ENCODE measurements at places on chromosomes 1 and 21. TPM values are rescaled to one million over a fixed set of nuclear protein-coding genes. Genes with fewer than 3 reads are reported as not detected.

DNA sequence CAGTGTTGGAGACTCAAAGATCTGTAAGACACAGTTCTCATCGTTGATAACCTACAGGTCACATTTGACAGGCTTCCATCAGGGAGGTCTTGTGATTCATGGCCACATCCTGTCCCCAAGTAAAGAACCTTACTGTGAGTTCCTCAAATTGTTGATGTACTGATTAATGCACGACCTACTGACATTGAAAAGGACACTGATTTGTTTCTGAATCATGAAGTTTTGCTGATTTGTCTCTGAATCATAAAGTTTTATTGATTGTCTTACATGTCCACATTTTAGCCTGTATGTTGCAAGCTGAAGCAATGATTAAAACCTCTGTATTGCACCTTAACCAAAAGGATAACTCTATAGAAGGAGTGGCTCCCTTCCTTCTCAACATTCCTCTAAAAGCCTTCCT lies 476.3 kb upstream of the RUNX1 start:
- ATAC-seq = peak; percentile 69

GRCh38 chr1:230749635-230750034 lies 2.4 kb downstream of the CAPN9 start:
- ATAC-seq = no peak

DNA sequence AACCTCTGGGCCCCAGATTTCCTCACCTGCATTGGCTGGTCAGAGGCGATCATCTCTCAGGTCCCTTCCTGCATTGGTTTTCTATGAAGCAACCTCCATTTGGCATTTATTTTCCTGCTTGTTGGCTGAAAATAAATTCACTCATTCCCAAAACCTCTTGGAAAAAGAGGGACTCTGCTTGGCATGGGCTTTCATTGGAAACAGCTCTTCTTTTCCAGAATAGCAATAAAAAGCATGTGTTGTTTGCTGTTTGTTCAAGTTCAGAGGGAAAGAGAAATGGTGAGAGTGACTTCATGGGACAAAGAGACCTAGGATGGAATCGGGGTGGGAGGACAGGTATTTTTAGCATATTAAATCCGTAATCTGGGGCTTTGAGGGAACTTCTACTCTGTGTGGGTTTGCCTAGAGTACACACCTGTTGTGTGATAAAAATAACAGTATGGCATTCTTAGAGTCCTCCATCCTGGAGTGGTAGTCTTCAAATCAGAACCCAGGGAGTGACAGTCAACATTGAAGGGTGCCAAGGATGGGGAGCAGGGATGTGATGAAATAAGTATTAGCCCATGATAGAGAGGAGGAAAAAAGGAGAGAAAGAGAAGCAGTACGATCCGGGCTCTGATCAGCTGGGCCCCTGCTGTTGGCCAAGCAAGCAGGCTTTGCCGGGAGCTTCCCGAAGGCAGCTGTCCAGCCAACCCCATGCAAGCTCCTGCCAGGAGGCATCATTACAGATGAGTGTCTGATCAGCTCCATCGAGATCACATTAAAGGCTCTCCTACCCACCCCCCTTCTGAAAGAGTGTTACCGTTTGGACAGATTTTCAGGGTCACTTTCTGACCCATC lies 131.9 kb upstream of the NFIA start:
- no peak for ATAC-seq

DNA sequence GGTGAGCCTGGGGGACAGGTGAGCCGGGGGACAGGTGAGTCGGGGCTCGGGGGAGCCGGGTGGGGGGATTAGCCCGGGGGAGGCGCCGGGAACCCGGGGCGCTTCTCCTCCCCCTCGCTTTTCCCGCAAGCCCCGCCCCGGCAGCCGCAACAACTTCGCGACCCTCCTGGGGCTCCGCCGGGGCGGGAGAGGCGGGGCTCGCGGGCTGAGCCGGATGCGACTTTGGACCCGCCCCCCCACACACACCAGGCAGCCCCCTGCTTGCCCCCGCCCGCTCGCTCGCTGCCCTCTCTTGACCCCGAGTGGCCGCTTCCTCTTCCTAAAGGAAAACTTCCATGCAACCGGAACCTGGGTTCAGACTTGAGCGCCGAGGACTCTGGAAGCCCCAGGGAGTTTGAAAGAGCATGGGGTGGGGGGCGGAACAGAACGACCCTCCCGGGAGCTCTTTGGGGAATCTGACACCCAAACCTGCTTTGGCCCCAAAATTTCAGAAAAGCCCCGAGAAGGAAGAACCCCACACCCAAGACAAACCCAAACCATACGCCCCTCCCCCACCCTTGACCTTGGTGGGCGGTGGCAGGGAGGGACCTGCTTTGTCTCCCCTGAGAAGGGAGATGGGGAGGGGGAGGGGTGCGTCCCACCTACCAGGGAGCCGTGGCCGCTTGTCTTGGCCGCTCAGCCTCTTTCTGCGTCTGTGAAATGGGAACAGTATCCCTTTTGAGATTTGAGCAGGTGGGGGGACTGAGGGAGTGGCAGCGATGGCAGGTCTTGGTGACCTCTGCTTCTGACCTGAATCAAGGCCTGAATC lies 550 bp downstream of the ARHGEF16 start:
- no peak for ATAC-seq

Gene COL8A2
- total RNA-seq = not detected

Gene AKR7A3
- 0.71 TPM for total RNA-seq
